Esophagus squamous epithelium (tissue), 5 donors: ENCODE measurements at places on chromosomes 6 and 20.

GRCh38 chr6:33192671-33193602, 670 bp upstream of the COL11A2 start:
- DNase-seq = no peak

DNA sequence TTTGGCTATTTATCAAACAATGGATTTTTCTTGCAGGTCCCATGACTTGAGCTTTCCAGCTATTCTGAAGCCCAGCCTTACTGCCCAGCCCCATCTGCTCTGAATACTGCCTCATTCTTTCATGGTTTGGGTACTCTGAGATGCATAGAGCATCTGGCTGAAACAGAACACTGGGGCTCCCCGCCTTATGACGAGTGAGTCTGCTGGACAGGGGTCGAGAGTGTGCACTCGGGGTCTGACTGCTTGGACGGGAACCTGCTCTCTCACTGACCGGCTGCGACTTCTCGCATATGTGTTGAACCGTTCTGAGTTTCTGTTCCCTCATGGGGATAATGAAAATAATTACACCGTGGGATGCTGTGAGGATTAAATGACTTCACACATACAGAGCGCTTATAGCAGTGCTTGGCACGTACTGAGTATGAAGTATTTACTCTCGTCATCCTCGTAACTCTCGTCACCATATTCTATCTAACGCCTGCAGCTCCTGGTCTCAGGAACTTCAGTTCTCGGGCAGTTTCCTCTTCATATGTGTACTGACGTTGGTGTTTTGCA, 59.5 kb upstream of the MPC1 start:
- DNase-seq = no peak

DNA sequence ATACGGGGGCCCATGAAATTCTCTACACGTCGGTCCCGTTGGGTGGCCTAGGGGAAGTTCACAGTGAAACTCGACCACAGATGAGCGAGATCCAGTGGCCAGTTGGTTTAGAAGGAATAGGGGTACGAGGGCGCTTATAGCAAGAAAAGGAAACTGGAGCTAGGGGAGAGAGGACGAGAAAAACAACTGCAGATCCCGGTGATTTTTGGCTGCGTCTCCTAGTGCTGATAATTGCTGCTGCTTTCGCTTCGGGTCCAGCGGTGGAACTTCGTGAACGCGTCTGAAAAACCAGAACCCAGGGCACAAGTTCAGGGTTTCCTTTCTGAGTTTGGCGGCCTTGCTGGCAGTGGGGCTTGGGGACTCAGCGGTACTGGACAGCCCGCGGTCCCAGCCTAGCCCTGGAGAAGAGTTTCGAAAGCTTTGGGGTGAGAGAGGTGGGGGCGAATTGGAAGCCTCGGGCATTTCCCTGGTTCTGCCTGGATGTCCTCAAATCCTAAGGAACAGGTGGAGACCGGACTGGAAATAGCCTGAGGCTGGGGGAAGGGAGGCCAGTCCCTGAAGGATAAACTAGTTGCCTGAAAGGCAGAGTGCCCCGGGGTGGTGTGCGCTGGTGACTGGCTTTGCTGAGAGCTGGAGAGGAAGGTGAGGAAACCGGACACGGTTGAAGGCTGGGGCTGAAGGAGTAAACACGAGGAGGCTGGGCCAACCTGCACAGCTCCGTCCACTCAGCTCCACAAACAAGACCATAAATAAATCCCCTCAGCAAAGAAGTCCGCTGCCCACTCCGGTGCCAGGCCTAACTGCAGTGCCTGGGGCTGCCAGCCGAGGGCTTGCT, 793 bp downstream of the GMPR start:
- no peak for DNase-seq

DNA sequence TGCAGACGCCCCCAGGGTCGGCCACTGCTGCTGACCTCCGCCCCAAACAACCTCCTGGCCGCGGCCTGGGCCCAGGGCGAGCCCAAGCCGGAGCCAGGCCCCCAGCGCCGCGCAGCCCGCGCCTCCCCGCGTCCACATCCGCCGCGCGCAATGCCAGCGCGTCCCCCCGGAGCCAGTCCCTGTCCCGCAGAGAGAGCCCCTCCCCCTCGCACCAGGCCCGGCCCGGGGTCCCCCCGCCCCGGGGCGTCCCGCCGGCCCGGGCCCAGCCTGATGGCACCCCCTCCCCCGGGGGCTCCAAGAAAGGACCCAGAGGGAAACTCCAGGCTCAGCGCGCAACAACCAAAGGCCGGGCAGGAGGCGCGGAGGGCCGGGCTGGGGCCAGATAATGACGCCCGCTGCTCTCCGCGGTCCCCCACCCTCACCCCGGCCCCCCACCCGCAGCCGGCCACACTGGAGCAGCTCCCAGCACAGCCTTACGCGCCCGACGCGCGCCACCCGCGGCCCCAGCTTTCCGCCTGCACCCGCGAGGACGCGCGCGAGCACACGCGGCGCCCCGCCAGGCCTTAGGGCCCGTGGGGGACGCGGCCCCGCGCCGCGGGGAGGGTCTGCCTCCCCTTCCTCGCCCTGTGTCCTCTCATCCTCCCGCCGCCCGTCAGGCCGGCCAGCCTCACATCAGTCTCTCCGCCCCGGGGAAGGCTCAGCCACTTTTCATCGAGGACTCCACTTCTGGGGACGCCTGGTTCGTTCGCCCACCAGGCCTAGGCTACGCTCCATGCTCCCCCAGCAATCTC, 12.9 kb upstream of the SLC22A7 start:
- DNase-seq = no peak

- no peak for DNase-seq
Observed at GRCh38 chr6:161434350-161434749, 160.5 kb upstream of the AGPAT4 start.

DNA sequence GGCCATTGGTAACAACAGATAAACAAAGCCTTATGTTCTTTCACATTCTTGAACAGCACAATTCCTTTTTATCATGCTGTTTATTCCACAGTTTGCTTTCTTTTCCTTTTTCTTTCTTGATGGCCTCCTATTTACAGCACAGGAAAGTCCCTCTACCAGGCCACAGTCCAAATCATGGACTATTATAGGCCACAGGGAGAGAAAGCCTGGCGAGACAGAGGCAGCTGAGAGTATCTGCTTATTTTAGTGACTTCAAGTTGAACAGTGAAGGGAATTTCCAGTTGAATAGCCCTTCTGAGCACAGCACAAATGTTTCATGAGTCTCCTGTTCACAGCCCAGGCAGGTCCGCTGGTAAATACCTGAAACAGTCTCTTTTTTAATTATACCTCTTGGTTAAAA, 263.7 kb upstream of the ARID1B start:
- no peak for DNase-seq

DNA sequence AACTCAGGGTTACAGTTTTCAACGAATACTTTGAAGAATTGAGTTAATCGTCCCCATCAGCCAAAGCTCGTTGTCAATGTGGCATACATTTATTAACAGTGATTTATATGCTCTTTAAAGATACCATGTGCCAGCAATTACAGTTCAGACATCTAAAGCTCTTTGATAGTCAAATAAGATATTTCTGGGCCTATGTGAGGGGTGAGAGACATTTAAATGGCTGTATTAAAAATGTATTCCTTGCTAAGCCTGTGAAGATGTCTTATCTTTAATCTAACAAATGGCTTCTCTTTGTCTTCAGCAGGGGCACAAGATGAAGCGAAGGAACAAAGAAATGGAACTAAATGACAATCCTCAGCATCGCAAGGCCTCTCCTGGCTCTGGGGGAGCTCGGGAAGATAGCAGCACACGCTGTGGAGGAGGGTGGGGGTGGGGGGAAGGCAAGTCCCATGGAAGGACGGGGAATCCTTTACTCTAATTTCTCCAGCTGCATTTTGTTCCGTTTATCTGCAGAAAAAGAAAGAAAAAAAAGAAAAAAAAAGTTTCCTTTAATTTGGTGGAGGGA, 523.6 kb downstream of the KIF16B start:
- no peak for DNase-seq

DNA sequence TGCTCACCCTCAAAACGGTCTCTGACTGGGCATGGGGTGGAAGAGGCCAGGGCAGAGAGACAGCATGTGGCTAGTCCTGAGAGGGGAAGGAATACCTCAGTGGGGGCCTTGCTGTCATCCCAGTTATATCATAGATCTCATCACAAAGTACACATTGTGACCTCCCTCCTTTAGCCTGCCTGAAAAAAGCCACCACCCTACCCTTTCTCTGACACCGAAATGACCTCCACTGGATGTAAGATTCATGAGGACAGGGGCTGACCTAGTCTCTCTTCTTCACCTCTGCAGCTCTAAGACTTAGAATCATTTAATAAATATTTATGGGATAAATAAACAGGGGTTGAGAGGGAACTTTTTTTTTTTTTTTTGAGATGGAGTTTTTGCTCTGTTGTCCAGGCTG, at the start of gene C20orf173:
Gene C20orf173 (minus strand): TSS at position 101 of the 400 bp plus-strand sequence. CDS start 279 bp downstream, outside the sequence.
- no peak for DNase-seq

DNA sequence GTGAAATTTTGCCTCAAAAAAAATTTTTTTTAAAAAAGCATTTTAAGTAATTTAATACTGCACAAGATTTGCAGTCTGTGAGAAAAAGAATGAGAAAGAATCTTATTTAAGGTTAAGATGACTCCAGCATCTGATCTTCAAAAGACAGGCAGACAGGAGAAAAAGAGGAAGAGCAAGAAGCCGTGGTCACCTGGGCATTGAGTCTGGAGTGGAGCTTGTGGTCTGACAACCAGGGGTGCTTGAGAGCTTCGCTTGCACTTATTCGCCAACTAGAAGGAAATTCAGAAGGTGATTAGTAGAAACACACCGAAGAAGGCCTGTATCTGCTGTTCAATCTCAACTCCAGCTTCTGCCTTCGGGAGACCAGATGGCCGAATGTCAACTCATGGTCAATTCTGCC, 75.9 kb downstream of the MYLK4 start:
- no peak for DNase-seq

GRCh38 chr6:138692978-138693909, 80.3 kb upstream of the CCDC28A start:
- no peak for DNase-seq

DNA sequence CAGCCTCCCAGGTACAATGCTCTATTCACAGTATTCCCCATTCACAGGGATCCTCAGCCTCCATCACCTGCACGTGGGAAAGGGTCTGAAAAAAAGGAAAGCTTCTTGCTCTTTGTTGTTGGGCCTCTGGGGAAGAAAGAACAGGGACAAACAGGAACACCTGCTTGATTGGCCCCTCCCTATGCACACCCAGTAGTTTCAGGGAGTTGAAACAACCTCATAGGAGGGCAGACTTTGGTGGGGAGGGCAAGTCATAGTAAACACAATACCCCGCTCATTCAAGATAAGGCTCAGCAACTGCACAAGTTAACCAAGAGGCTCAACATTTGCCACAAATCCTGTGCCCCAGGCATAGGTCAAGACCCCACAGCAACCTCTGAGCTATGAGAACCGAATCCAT, 1.7 kb downstream of the GHRH start:
- no peak for DNase-seq

DNA sequence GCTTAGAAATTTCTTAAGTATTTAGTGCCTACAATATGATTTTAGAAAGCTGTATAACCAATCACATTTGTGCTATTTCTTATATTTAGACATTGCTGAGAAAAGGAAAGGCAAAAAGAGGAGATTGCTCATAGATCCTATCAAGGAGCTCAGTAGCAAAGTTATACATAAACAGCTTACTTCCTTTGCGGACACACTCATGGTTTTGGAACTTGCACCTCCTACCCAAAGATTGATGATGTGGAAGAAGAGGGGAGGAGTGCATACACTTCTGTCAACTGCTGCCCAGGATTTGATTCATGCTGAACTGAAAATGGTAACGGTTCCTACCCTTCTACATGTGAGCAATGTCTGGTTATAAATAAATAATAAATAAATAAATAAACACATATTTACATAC, 16.7 kb downstream of the RAD21L1 start:
- DNase-seq = no peak
